ENCODE measurements at places on chromosomes 2 and 18.
A peak's percentile ranks its signal among the peaks of the same experiment; 100 is the strongest.

- no peak for DNase-seq
Observed at GRCh38 chr2:43000242-43001054, 208.1 kb upstream of the HAAO start.

DNA sequence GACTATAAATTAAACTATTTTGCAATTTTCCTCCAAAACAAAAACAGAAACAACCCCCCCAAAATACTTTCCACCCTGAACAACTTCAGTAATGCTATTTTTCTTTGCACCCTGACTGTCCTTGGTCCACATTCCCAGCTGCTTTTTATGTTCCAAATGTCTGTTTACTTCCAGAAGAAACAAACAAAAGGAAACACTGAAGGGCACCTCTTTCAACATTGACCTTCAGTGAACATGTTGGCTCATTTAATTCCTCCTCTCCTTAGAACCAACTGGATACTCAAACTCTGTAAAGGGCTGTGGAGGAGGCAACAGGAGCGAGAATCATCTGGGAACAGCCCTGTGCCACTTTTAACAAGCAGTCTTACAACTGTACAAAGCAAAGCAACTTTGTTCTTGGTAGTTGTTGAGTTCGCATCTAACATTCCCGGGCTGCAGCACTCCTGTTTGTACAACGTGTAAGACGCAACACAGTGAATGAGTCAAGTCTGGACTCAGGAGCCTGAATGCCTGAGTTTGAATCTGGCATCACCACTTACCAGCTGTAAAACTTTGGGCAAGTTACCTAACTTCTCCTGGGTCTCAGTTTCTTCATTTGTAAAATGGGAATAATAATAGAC is 111.4 kb upstream of the GATA6 start:
- no peak for DNase-seq

DNA sequence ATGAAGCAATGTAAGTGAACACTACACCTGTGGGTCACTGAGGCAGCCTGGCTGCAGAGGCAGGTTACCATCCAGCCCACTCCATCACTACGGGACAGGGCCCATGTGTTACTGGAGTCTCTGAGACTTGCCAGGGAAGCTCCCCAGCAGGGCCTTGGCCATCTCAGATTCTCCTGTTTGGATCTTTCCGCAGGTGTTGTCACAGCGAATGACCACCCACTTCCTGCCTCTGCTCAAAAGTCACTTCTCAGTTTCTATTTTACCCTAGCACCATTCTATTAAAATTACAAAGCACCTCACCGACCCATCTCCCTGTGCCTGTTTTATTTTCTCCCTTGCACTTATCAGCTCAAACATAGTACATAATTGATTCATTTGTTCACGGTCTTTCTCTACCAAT is 34.5 kb upstream of the L3MBTL4 start:
- DNase-seq = no peak

DNA sequence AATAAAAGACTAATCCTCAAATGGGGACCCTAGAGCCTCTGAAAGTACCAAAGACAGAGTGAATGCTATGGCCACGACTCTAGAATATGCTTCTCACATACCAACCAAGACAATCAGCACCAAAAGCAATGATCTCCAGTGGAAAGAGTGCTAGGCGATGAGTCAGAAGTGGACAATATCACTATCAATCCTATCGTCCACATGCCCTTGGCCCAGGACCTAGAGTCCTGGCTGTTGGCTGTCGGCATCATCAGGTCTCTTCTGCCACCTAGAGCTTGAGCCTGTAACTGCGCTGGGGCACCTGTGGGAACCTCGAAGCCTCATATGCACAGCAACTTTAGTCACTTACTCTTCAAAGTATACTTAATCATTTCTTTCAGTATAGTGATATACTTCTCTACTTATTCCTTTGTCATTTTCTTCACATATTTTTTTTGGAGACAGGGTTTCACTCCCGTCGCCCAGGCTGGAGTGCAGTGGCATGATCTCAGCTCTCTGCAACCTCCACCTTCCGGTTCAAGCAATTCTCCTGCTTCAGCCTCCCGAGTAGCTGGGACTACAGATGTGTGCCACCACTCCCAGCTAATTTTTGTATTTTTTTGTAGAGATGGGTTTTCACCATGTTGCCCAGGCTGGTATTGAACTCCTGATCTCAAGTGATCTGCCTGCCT is 29.7 kb downstream of the NOL10 start:
- DNase-seq = peak; percentile 42

- no peak for DNase-seq
Observed at GRCh38 chr2:27854229-27854862, 35.8 kb downstream of the RBKS start.

Data from NCI-H524 (cell line).